ENCODE measurements at places on chromosomes 16 and 17. TPM values are rescaled to one million over a fixed set of nuclear protein-coding genes. Genes with fewer than 3 reads are reported as not detected.

DNA sequence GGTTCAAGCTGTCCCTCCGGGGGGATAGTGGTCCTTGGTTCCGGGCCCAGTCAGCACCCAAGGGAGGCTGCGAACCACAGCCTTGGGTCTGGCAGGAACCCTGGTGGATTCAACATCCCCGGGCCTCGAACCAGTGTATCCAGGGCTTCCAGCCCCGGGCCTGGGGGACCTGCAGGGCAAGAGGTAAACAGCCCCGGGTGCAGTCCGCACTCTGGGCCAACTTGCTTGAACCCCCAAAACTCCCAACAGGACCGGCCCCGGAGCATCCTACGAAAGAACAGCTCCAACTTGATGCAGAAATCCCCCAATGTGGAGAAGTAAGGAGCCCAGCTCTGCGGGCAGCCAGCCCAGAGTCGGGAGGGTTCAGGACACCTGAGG is 1.5 kb upstream of the NEURL4 start:
- peak overlapping the region; percentile 93 for H3K4me3 ChIP-seq
- peaks cover 5% of the 10 kb centered on the region for H3K36me3 ChIP-seq
- no peaks in the 10 kb centered on the region for H3K27me3 ChIP-seq
- peak overlapping the region; percentile 88 for H3K27ac ChIP-seq
- peaks cover 3% of the 10 kb centered on the region for H3K4me1 ChIP-seq
- no peak for DNase-seq

DNA sequence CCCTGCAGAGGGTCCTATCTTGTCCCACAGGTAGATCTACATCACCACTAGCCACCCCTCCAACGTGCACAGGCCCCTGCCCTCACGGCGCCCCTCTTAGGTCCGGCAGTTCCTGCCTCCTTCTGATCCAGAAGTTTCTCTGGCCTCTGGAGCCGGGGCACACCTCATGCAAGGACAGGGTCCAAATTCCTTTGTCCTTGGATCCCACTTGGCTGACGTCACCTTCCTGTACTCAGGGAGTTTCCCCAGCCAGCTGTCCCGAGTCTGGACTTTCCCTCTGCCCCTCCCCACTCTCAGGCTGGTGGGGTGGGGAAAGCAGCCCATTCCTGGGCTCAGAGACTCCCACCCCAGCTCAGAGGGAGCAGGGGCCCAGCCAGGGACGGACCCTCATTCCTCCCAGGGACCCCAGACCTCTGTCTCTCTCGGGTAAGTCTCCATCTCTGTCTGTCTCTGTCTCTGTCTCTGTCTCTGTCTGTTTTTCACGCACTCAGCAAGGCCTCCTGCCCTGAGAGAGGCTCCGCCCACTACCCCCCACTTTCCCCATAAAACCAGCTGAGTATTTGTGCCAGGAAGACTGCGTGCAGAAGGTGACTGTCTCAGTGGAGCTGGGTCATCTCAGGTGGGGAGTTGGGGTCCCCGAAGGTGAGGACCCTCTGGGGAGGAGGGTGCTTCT is at the start of gene IL32:
Gene IL32, plus strand, starts transcription at position 572 of the 673 bp plus-strand sequence. CDS start 172 bp downstream, outside the sequence.
- H3K4me3 ChIP-seq, result peak within 1 kb of the TSS; percentile 64
- no peaks in the 10 kb centered on the region for H3K27me3 ChIP-seq
- H3K36me3 ChIP-seq, result no peaks in the 10 kb centered on the region
- H3K4me1 ChIP-seq, result peaks cover 25% of the 10 kb centered on the region
- DNase-seq, result no peak

DNA sequence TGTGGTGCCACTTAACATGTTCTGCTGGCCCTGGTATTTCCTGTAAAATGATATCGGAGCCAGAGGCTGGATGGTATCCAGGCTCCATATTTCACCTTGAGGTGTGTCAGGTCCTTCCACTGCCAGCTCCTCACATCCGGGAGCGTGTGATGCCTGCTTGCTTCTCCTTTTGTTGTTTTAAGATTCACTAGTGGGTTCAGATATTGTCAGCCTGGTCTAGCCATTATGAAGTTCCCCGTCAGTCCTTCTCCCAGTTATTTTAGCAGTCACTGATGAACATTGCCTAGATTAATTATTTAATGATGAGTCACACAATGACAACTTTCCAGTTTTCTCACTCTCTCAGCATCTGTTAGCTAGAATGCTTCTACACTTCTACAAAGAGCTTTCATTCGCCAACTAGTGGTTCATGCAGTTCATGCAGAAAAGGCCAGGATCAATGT is 11.3 kb downstream of the DNAAF1 start:
- H3K27ac ChIP-seq, result no peak overlapping the region
- no peak for DNase-seq
- no peaks in the 10 kb centered on the region for H3K36me3 ChIP-seq
- H3K4me1 ChIP-seq, result no peaks in the 10 kb centered on the region
- no peak overlapping the region for H3K4me3 ChIP-seq

DNA sequence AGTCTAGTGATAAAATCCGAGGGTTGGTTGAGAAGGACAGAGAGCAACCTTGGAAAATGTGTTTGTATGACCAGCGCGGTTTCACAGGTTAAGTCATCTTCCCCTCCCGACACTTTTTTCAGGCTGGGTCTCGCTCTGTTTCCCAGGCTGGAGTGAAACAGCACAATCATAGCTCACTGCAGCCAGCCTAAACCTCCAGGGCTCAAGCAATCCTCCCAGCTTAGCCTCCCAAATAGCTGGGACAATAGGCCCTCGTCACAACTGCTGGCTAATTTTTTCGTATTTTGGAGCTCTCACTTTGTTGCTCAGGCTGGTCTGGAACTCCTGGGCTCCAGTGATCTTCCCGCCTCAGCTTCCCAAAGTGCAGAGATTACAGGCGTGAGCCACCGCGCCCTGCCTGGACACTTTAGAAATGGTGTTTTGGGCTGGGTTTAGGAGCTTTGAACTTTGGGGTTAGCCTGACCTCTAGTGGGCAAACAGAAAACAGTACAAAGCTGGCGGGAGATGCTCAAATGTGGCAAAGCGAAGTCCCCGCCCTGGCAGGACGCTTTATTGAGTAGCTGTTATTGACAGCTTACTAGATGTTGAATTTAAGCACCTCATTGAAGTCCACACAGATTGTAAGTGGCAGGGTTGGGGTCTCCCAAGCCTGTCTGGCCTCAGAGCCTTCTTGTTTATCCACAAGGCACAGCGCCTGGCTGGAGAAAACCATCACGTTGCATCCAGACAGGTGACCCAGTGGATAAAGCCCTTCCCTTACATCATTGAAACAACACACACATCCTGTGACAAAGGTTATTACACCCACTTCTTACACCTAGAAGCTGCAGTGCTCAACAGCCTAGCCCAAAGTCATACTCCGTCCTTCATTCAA is 34.7 kb upstream of the RBBP6 start:
- peaks cover 5% of the 10 kb centered on the region for H3K4me1 ChIP-seq
- H3K36me3 ChIP-seq, result no peaks in the 10 kb centered on the region
- H3K27me3 ChIP-seq, result no peaks in the 10 kb centered on the region
- H3K27ac ChIP-seq, result no peak overlapping the region

- H3K4me3 ChIP-seq, result no peak overlapping the region
- H3K36me3 ChIP-seq, result no peaks in the 10 kb centered on the region
- H3K27me3 ChIP-seq, result no peaks in the 10 kb centered on the region
- no peak for DNase-seq
- no peak overlapping the region for H3K27ac ChIP-seq
Observed at GRCh38 chr16:52573365-52574299, 26.7 kb upstream of the TOX3 start.

- H3K4me1 ChIP-seq, result peaks cover 70% of the 10 kb centered on the region
- no peak overlapping the region for H3K4me3 ChIP-seq
- H3K27ac ChIP-seq, result peak overlapping the region; percentile 41
- DNase-seq, result no peak
- peaks cover 12% of the 10 kb centered on the region for H3K36me3 ChIP-seq
- no peaks in the 10 kb centered on the region for H3K27me3 ChIP-seq
Observed at GRCh38 chr17:2063261-2064146, 8.6 kb downstream of the HIC1 start.

- H3K4me3 ChIP-seq, result no peak overlapping the region
- no peaks in the 10 kb centered on the region for H3K4me1 ChIP-seq
- no peaks in the 10 kb centered on the region for H3K36me3 ChIP-seq
- DNase-seq, result no peak
- H3K27me3 ChIP-seq, result no peaks in the 10 kb centered on the region
Observed at GRCh38 chr17:72952220-72952619, 140.3 kb downstream of the SLC39A11 start.

GRCh38 chr16:67191995-67192681 is at the start of gene E2F4:
Gene E2F4 (plus strand): TSS chr16:67192155. CDS start chr16:67192228, 73 bp downstream.
- peak within 1 kb of the TSS; percentile 81 for H3K4me3 ChIP-seq
- peak; percentile 58 for DNase-seq
- H3K4me1 ChIP-seq, result peaks cover 28% of the 10 kb centered on the region
- peak within 1 kb of the TSS; percentile 29 for H3K27ac ChIP-seq
- H3K36me3 ChIP-seq, result peaks cover 31% of the 10 kb centered on the region
- H3K27me3 ChIP-seq, result no peaks in the 10 kb centered on the region

- no peaks in the 10 kb centered on the region for H3K4me1 ChIP-seq
- H3K4me3 ChIP-seq, result no peak overlapping the region
- DNase-seq, result no peak
- H3K27ac ChIP-seq, result no peak overlapping the region
- H3K27me3 ChIP-seq, result no peaks in the 10 kb centered on the region
Observed at GRCh38 chr17:32226886-32227285, 38.7 kb upstream of the RHBDL3 start.

DNA sequence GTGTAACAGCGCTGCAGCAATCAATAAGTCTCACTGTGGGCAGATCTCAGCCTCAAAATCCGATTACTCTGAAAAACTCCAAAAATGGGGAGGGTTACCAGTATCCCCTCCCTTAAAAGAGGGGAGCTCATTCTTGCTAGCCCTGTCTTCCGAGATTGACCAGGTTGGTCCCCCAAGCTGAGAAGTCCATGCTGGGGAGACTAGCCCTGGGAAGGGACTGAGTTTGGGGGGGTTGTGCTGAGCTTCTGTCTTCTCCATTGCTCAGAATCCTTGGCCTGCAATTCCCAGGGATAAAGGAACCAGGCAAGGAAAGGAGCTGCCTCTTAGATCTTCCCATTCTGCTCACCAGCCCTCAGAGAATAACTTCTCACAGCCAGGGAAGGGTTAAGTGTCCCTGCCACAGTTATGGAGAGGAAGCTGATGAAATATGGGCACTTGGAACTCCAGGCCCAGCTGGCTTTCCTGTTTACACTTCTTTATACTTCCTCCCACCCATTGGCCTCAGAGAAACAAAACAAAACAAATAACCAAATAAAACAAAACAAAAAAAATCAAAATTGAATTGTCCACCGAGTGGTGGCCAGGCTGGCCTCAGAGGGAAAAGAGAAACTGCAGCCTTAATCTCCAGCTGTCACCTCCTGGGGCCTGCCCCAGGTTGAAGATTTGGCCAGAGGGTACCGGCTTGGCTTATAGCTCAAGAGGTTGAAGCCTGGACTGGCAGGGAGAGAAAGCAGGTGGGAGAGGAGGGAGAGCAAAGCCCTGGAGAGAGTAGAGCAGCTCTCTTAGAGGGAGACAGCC is 2.6 kb downstream of the HOXB3 start:
- no peak overlapping the region for H3K4me3 ChIP-seq
- H3K27ac ChIP-seq, result peak overlapping the region; percentile 25
- peaks cover 31% of the 10 kb centered on the region for H3K4me1 ChIP-seq
- no peaks in the 10 kb centered on the region for H3K36me3 ChIP-seq
- no peaks in the 10 kb centered on the region for H3K27me3 ChIP-seq

- no peak overlapping the region for H3K27ac ChIP-seq
- no peaks in the 10 kb centered on the region for H3K36me3 ChIP-seq
- DNase-seq, result no peak
- no peaks in the 10 kb centered on the region for H3K27me3 ChIP-seq
Observed at GRCh38 chr17:19743101-19744100, 4.7 kb downstream of the ALDH3A1 start.

DNA sequence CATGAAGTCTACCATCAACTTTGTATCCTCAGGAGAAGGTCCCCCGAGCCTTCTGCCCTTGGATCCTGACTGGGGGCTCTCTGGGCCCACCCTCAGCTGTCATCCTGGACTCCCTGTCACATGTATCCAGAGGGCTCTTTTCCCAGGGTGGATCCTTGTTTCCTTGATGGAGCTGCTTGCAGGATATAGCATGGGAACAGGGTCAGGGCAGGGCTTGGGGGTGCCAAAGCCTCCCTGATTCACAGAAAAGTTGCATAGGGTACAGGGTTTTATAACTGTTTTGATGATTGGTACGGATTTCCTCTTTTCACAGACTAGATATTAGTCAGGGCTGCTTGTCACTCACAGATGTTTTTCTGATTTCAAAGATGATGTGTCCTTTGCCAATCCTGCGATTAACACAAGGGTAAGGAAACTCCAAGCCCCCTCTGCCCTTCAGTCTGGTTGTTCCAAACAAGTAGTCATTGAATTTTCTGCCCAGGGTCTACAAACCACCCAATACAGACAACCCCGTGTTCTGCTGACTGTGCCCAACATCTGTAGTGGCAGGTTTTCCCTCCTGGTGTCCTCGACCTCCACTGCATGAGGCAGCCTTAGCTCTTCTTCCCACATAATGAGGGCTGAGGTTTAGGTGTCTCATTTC is 20.6 kb upstream of the SLC35G3 start:
- H3K36me3 ChIP-seq, result no peaks in the 10 kb centered on the region
- H3K27me3 ChIP-seq, result no peaks in the 10 kb centered on the region
- H3K4me1 ChIP-seq, result no peaks in the 10 kb centered on the region
- no peak for DNase-seq

DNA sequence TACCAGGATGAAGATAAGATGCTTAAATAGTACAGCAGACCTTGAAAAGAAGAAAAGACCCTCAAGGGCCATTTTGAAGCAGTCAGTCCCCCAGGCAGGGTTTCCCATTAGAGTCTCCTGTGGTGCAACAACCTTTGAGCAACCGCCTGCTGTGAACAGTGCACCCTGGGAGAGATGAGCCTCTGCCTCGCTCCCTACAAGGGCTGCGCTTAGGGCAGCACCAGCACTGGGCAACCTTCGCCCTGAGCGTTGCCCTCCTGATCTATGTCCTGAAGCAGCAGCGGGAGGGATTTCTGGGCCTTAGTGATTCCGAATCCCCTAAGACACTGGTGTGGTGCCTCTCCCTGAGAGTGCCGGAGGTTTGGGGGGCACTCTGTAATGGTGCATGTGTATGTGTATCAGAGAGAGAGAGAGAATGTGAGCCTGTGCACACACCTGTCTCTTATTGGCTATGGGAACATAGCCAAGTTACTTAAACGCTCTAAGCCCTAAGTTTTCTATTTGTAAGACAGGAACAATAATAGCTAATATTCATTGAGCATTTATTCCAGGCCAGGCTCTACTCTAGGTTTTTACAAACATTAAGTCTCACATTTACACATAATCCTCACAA is 25.2 kb upstream of the ABCC12 start:
- no peaks in the 10 kb centered on the region for H3K27me3 ChIP-seq
- no peak overlapping the region for H3K27ac ChIP-seq

- H3K36me3 ChIP-seq, result no peaks in the 10 kb centered on the region
- no peak overlapping the region for H3K4me3 ChIP-seq
- H3K27me3 ChIP-seq, result no peaks in the 10 kb centered on the region
- no peak overlapping the region for H3K27ac ChIP-seq
- no peak for DNase-seq
Observed at GRCh38 chr16:59991171-59991570, 1257.1 kb upstream of the GOT2 start.

- no peaks in the 10 kb centered on the region for H3K4me1 ChIP-seq
- no peaks in the 10 kb centered on the region for H3K27me3 ChIP-seq
- H3K36me3 ChIP-seq, result peaks cover 31% of the 10 kb centered on the region
- no peak overlapping the region for H3K4me3 ChIP-seq
Observed at GRCh38 chr16:89123831-89124100, 30.1 kb downstream of the ACSF3 start.

The SCO1 gene
- total RNA-seq, result 32.5 TPM

The SOX9 gene
- total RNA-seq, result 3.6 TPM

The KIF19 gene
- total RNA-seq, result 0.95 TPM

The LRRC36 gene
- not detected for total RNA-seq

The PRDM7 gene
- total RNA-seq, result not detected

The MXRA7 gene
- total RNA-seq, result 341 TPM

The KRT33B gene
- total RNA-seq, result not detected

The OSGIN1 gene
- total RNA-seq, result 16.2 TPM

The TM4SF5 gene
- total RNA-seq, result not detected

The ABCA9 gene
- 38.6 TPM for total RNA-seq

The MYL11 gene
- not detected for total RNA-seq

The TEKT1 gene
- total RNA-seq, result not detected

The SLC16A13 gene
- total RNA-seq, result 0.56 TPM
